Central memory CD8-positive, alpha-beta T cell (primary cell): ENCODE measurements at places on chromosomes 7 and 10.

- DNase-seq: no peak
Observed at GRCh38 chr10:21463436-21463835, 62.0 kb downstream of the SKIDA1 start.

DNA sequence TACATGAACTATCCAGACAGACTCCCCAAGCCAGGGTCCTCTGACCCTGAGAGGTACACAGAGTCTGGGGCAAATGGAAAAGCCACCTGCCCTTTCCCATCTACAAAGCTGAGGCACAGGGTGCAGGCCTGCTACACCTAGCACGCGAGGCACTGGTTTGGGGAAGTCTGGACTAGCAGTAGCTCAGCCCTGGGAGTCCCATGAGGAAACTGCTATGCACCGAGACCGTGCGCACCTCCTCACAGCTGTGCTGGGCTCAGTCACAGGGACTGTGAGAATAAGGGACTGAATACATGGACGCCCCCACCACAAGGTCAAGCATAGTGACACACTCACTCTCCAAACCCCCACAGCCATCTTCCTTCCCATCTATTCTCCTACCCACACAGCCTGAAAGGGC lies 8.2 kb downstream of the MAT1A start:
- DNase-seq: no peak

DNA sequence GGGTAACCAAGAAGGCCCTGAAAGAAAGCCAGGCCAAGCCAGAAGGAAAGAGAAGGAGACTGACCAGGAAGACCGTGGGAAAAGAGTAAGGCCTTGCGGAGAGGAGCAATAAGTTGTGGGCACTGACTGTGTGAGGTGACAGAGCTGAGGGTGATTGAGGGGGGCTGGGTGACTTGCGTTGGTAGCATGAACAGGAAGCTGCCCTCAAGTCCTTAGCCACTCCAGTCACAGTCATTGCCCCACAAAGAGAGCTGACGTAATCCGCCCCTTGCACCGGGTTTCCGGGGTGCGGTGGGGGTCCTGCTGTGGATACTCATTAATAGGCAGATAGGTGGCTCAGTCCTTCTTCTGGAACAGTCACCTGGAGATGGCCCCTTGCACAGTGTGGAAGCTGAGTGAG lies 16.1 kb upstream of the DMBT1 start:
- DNase-seq: no peak

DNA sequence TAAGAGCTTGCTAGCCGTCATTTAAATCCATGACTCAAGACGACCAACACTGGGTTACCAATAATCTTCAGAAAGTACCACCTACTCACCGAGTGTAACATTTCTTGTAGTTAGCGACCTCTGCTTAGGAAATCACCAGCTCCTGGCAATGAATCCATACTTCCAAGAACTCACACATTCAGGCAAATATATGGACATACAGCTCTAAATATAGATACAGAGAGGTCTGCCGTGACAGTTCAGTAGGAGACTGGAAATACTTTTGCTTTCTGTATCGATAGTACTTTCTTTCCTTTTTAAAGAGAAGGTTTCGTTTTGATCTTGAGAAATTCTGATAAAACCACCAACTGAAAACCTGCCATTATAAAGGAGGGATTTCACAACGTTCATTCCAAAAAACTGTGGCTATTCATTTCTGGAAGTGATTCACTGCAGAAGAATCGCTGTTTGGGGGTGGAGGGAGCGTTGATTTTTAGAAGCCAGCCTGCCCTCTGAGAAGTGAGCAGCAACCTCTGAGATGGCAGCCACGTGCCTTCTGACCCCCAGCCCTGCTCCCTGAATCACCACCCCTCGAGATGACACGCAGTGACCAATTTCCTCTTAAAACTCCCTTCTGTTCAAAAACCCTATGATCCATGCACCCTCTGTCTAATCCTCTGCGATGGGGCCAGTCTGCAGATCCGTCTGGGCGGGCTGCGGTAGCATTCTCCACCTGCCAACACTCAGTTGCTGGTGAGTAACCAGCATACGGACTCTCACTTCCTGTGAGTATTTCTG lies 179.0 kb upstream of the KLF14 start:
- peak; percentile 81 for DNase-seq

- no peak for DNase-seq
Observed at GRCh38 chr10:132987671-132988571, 45.6 kb upstream of the CFAP46 start.

DNA sequence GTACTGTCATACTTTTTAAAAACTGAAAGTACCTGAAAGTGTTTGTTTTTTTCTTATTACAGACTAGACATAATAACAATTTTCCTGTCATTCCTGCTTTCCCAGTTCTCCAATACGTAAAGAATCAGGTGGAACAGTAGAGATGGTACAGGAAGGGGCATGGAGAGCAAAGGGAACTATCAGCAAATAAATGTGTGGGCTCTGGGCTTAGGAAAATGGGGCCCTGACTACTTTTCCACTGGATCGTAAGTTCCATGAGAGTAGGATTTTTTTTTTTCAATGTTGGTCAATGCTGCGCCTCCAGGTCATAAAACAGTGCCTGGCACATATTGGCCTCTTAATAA lies 15.2 kb upstream of the FAS start:
- no peak for DNase-seq

- DNase-seq: no peak
Observed at GRCh38 chr7:158409816-158410330, 177.8 kb downstream of the PTPRN2 start.

GRCh38 chr10:46094931-46095750 lies 49.1 kb upstream of the MSMB start:
- DNase-seq: no peak
